ENCODE measurements at places on chromosomes 13 and 19.

DNA sequence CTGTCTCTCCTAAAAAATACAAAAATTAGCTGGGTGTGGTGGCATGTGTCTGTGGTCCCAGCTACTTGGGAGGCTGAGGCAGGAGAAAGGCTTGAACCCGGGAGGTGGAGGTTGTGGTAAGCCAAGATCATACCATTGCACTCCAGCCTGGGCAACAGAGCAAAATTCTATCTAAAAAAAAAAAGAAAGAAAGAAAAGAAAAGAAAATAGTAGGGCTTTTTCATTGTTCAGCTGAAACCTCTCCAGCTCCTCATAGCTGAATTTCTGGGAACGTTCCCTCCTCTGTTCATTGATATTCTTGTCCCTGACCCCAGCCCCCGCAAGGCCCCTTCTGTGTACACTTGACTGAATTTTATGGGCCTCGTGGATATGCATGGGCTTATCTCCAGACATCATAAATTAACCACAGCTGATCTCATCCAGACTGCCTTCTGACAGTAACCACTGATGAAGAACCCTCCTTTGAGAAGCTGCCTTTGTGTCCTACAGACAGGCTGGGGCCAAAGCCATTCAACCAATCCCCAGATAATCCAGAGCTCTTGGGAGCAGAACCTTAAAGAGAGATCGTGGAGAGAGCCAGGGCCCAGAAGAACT is at the start of gene ELSPBP1:
Gene ELSPBP1 (plus strand): TSS at position 424 of the 594 bp plus-strand sequence. CDS start 14,036 bp downstream, outside the sequence.
- no peak for DNase-seq

DNA sequence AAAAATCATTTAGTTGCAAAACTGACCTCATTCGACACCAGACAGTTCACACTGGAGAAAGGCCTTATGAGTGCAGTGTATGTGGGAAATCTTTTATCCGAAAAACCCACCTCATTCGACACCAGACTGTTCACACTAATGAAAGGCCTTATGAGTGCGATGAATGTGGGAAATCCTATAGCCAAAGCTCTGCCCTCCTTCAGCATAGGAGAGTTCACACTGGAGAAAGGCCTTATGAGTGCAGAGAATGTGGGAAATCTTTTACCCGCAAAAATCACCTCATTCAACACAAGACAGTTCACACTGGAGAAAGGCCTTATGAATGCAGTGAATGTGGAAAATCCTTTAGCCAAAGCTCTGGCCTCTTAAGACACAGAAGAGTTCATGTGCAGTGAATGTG is 7.1 kb upstream of the ZNF134 start:
- DNase-seq, result no peak

DNA sequence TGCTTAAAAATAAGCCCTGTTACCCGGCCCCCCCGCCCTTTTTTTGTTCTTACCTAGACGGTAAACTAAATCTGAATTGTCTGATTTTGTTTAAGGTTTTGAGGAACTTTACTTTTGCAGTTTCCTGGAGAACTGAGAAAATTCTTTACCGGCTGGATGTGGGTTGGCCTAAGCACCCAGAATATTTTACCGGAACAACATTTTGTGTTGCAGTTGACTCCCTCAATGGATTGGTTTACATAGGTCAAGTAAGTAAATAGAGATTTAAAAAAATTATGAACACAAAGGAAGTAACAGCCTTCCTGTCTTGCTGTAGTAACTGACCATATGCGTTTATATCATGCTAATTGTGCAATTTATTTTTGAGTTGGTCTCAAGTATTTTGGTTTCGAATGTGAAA is 785 bp downstream of the NHLRC3 start:
- DNase-seq, result no peak

- DNase-seq, result no peak
Measured at GRCh38 chr19:13034636-13035035, 39.4 kb downstream of the NFIX start.

- no peak for DNase-seq
Measured at GRCh38 chr19:1577090-1577928, 9.2 kb upstream of the MEX3D start.

DNA sequence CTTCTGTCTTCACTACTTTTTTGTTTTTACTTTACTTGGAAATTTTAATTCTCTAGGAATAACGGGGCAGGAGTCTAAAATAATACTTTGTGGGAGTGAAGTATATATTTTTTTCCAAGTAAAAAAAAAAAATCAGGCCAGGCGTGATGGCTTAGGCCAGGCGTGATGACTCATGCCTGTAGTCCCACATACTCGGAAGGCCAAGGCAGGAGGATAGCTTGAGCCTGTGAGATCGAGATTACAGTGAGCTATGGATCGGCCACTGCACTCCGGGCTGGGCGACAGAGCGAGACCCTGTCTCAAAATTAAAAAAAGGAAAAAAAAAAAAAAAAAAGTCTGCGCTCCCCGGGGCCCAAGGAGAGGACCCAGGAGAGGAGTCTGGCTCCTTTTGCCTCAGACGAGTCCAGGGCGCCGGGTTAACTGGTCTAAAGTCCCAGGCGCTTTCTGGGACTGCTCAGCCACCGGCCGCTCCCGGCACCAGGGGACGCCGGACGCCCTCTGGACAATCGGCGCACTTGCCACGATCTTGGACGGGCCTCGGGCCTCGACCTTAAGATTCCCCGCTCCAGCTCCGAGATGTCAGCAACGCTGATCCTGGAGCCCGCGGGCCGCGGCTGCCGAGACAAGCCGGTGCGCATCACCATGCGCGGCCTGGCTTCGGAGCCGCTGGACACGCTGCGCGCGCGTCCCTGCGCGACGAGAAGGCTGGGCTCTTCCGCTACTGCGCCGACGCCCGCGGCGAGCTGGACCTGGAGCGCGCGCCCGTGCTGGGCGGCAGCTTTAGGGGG is 2.7 kb upstream of the ZFP82 start:
- DNase-seq, result no peak

- DNase-seq, result no peak
Measured at GRCh38 chr13:40355126-40355724, 311.2 kb downstream of the FOXO1 start.

DNA sequence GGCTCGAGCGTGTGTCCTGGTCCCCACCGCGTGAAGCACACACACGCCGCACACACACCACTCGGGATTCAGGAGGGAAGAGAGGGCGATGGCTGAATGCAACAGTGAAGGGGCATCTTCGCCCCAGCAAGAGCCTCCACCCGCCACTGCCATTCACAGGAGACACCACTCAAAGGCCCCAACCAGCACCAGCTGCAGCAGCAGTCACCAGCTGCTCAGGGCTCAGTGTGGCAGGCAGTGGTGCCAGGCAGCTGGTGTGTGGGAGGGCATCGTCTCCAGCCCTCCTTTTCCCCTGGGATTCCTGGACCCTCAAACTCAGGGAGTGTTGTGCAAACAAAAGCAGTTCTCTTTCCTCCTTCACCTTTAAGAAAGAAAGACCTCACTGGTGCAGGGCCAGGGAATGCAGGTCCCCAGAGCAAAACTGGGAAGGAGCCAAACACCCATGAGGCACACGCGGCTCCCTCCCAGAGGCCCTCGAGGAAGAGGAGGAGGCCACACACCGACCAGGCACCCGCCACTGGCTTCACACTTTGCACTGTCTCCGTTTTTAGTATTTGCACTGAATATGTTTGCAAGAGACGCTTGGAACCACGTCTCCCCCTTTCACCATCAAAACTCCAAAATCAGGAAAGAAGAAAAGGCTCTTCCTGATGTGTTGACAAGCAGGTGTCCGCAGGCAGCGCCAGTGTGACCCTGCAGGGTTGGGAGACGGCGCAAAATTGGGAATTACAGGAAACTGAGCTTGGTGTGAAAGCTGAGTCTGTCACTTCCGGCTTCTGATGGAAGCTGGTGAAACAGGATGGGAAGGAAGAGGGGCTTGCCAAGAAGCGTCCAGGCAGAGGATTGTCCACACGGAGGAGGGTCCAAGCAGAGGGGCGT is 26.4 kb upstream of the F7 start:
- no peak for DNase-seq

DNA sequence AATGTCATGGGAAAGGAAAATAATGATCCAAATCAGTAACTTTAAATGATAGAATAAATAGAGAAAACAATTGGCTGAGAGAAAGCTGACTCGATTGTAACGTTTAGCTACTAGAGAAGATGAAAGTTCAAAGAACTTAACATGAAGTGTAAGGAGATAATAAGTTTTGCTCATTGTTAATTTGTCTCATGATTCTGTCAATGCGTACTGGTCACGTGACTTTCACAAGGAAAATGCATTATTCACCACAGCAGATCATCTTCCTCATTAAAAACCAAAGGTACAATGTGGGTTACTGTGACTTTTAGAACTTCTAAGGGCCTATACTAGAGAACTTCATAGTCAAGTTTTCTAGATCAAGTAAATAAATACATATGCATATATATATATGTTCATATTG is 1207.2 kb downstream of the EFNB2 start:
- DNase-seq, result no peak

DNA sequence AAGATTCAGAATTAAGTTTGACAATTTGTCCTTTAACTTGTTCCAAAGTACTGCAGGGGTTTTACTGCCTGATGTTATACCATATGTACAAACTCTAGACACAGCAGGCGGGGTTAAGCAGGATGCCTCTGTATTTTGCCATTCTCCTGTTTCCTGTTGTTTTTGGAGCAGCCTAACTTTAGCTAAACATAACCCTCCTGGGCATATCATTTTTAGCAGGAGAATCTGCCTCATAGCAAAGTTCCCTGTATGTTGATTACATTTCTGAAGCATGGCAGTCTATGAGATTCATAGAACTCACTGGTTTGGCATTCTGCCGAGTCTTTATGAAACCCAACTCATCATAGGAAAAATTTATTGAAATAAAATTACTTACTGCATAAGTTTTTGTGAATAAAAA is 5.2 kb downstream of the LHFPL6 start:
- no peak for DNase-seq

Data from COR-L47 (cell line).